ENCODE measurements at places on chromosomes 2 and 18.

DNA sequence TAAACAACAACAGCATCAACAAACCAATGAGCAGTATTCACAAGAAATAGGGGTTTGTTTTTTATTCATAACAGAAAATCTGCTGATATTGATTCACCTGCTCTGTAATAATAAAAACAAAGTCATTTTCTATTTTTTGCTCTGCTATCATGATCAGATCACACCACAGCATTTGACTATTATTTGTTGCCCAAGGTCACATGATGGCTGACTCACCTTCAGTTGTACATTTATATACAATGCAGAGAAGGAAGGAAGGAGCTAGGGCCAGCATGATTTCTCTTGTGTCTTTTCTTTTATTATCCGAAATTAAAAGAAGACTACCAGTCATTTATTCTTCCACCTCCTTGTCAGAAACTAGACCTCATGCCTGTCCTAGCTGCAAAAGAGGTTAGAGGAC is 1427.7 kb upstream of the CELF4 start:
- ATAC-seq, result no peak

GRCh38 chr2:160087854-160088745 is 25.7 kb upstream of the PLA2R1 start:
- no peak for ATAC-seq

DNA sequence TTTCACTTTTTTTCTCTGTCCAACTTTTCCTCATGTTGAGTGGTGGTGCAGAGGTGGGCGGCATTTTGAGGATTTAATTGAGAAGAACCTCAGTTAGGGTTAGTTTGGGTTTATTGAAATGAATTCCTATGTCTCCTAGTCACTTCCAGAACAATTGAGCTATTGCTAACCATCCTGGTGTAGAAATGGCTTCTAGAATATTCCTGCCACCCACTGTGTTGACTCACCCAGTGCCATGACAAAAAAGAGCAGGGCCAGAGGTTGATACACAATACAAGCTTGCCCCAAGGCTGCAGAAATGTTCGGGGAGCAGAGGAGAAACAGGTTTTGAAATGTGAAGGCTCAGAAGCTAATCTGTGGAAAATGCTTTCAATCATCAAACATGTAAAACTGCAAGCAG is 167.1 kb upstream of the TRIB2 start:
- ATAC-seq, result no peak

- no peak for ATAC-seq
Observed at GRCh38 chr18:56841836-56842235, 190.7 kb downstream of the WDR7 start.

DNA sequence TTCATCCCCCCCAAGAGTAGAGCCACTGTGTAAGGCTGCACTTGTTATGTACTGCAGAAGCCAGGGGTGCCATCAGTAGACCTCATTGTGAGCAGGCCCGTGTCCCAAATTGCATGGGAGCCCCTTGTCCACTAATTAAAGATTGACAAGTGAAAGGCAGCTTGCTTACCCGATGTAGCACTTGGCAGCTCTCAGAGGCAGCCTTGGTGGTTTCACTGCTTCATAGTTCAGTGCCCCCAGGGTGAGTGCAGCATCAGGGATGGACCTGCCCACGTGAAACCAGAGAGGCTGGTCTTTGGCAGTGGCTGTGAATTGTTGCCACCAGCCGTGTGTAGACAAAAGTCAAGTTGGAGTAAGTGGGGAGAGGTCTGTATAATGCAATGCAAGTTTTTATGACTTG is 13.3 kb downstream of the TUBB6 start:
- ATAC-seq, result no peak
